ENCODE measurements at places on chromosomes 4 and X. TPM values are rescaled to one million over a fixed set of nuclear protein-coding genes. Genes with fewer than 3 reads are reported as not detected.

The DUSP21 gene
- total RNA-seq: not detected

The TEX13B gene
- not detected for total RNA-seq

The TEX28 gene
- total RNA-seq: not detected

The COX7B2 gene
- not detected for total RNA-seq
